ENCODE measurements at places on chromosomes 12 and 14.

DNA sequence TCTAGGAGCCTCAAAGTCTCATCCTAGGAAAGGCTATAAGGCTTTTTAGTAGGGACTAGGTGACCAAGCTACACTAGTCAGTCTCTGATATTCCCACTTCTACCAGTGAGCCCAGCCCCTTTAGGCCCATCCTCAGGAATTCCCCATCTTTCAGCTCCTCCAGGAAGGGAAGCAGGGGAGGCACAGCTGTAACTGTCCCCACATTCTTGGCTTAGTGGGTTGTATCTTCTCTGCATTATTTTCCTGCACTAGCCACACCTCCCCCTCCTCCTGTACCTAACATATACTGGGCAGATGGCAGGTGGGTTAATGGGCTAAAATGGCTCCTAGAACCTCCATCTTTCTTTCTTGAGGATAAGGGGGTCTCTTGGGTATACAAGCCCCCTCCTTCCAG lies 424 bp upstream of the CYP27B1 start:
- DNase-seq: no peak

GRCh38 chr14:73393375-73393774 lies 65.0 kb downstream of the NUMB start:
- no peak for DNase-seq

DNA sequence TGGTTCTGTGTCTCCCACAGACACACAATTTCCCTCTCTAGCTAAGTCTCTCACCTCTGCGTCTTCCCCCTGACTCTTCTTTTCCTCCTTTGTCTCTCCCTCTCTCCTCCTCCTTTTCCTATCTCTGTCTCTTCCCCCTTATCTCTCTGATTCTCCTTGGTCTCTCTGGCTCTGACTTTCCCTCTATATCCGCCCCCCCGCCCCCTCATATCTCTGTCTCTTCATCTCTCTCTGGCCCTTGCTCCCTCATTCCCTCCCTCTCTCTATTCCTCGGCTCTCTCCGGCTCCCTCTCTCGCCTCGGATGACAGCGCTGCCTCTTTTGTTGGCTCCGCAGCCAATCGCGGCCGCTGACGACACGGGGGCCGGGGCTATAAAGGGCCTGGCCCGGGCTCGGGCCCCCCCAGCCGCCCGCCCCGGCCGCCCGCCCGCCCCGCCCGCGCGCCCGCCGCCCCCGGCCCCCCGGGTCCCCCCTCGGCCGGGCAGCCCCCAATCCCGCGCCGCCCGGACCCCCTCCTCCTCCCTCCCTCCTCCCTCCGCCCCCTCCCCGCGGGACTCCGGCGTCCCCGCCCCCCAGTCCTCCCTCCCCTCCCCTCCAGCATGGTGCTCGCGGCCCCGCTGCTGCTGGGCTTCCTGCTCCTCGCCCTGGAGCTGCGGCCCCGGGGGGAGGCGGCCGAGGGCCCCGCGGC lies at the start of gene GDF11:
Gene GDF11, plus strand, starts transcription at position 404 of the 687 bp plus-strand sequence. Its CDS starts 195 bp downstream, at position 599.
- peak; percentile 64 for DNase-seq

- no peak for DNase-seq
These were observed 248.6 kb downstream of the ZFP36L1 start for GRCh38 chr14:68544081-68544892.

- DNase-seq: no peak
These were observed 126.9 kb downstream of the KITLG start for GRCh38 chr12:88453323-88453722.

- no peak for DNase-seq
These were observed 150.2 kb downstream of the CCDC91 start for GRCh38 chr12:28340261-28341045.

DNA sequence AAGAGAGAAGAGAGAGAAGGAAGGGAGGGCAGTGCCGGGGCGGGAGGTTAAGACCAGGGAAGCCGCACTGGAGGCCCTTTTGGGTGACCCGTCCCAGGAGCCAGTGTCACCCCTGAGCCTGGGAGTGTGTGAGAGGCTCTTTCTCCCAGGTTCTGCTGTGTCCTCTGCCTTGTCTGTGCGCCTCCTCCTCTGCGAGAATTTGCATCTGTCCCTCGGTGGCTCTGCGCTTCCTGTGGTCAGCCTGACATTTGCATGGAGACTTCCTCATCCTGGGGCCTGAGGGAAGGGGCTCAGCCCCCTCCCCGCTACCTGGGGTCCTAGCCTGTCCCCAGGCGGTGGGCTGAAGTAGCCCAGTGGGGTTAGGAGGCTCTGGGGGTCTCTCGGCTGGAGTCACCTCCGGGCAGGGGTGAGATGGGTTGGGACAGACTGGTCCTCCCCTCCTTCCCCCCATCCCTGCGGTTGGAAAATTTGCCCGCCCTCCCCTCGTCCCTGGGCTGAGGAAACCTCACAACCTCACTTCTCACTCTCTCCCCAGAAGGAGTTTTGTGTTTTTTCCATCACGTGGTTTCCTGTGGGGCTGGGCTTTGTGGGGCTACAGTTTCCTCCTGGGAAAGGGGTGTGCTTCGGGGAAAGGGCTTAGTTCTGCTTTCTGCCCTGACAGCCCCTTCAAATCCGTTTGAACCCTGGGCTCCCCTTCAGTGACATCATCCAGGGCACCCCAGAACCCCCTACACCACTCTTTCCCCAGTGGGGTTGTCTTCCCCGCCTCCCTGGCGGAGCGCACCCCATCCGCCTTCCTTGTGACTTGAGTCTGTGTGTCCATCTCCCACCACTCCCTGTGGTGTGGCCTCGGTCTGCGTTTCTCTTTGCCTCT lies 2.5 kb downstream of the PTPN6 start:
- no peak for DNase-seq

- peak; percentile 11 for DNase-seq
These were observed 58.5 kb upstream of the TMPO start for GRCh38 chr12:98456576-98457573.

GRCh38 chr14:99677231-99678140 lies 6.6 kb upstream of the CYP46A1 start:
- no peak for DNase-seq

DNA sequence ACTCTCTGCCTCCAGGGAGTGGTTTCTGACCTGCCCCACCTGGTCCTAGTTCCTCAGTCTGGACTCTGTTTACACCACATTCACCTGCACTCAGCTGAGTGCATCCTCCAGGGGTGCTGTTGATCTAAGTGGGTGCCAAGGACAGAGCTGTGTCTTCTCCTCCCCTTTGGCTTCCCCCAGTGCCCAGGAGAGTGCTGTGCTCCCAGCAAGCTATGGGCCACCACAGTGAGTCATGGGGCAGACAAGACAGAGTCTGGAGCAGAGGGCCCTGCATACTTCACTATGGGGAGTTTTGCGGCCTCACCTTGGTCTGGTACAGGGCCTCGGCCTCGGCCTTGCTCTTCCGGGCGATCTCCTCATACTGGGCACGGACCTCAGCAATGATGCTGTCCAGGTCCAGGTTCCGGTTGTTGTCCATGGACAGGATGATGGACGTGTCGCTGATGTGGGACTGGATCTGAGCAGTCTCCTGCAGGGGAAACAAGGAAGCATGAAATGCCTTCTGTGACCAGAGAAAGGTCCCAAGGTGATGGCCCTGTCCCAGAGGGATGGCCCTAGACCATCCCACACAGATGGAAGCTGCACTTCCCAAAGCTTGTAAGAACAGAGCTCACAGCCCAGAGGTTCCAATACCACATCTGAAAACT lies 4.9 kb downstream of the KRT73 start:
- DNase-seq: no peak

- DNase-seq: no peak
These were observed 57.9 kb downstream of the FUT8 start for GRCh38 chr14:65470404-65470880.

DNA sequence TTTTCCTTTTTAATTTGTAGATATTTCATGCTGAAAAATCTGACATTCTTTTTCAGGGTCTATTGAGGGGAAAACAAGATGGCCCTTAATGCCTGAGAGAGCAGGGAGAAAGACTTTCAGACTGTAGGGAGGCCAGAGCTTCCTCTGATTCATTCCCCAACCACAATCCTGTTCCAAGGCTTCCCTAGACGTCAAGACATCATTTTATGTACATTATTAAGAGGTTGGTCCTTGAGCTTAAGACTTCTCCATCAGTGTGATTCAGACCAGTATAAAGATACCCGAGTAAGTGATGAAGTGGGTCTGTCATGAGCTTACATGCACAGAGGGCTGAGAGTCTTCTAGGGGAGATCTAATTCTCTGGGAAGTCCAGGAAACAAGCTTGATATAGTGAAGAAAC lies 57.3 kb downstream of the AVPR1A start:
- no peak for DNase-seq

DNA sequence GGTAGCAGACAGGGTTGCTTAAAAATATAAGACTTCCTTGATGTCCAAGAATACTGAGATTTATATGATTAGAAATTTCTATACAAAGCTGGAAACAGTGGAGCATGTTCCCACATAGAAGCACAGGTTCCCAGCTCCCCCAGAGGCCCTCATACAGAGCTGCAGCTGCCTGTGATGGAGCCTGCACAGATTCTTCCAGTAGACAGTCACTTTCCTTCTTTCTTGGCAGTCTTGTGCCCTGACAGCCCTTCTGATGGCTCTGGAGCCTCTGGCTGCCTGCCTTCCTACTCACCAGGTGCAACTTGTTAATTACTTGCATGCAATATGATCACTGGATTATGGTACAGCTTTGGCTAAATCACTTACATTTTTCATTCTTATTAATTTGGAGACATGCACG lies 44.4 kb downstream of the BICD1 start:
- no peak for DNase-seq

- no peak for DNase-seq
These were observed 266.4 kb downstream of the LRFN5 start for GRCh38 chr14:41872931-41873685.

GRCh38 chr12:105775343-105775742 lies 363.4 kb downstream of the NUAK1 start:
- DNase-seq: no peak

- no peak for DNase-seq
These were observed 170.7 kb upstream of the CDKN3 start for GRCh38 chr14:54226103-54226502.

DNA sequence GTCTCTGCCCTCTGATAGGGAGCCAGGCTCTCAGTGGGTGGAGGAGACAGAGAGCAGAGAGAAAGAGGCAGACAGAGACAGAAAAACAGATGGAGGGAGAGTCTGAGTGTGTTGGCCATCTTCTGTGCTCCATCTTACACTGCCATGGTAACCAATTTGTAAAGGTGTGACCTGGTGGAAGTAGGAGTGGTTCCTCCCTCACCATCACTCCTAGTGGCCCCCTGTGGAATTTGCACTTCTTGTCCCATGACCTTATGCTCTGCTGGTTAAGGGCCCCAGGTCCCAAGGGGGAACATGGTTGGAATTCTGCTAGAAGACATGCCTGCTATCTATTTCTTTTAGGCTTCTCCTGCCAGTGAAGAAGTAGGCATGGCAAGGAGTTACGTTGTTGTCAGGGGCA lies 376.7 kb upstream of the CCDC196 start:
- no peak for DNase-seq

GRCh38 chr12:77031745-77032144 lies 33.6 kb downstream of the E2F7 start:
- no peak for DNase-seq

DNA sequence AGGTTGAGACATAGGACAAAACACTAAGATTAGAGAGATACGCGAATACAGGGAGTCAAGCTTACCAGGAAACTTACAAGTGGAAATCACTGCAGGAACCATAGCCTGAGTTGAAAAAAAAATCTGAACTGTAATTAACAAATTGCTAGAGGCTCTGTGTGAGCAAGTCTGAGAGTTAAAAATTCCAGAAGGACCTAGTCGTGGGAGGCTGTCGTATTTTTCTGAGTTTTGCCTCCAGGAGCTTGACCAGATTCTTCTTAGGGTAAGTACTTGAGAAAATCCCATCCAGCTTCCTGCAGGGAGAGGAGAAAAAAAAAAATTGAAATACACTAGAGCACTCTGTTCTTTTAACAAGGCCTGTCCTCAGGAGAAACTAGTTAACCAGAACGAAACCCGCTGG lies 22.7 kb downstream of the DIO2 start:
- DNase-seq: no peak

GRCh38 chr12:93325855-93326254 lies 51.9 kb upstream of the NUDT4 start:
- DNase-seq: no peak

DNA sequence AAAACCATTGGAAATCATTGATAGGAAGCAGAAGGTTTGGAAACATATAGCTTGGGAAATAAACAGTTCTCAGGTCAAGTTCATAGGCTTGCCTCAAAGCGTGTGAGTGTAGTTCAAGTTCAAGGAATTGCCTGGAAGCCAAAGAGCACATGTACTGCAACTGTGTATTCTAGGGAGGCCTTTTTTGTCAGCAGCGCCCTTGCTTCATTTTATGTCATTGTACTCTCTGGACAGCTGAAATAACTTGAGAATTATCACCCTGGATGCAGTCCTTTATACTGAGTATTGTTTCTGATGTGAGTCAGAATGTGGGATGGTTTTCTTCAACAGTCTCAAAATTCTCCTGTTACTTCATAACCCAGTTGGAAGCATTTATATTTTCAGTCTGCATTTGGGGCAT lies 16.0 kb upstream of the EVL start:
- no peak for DNase-seq

- DNase-seq: no peak
These were observed 50.8 kb downstream of the CATSPERB start for GRCh38 chr14:91681118-91681517.

DNA sequence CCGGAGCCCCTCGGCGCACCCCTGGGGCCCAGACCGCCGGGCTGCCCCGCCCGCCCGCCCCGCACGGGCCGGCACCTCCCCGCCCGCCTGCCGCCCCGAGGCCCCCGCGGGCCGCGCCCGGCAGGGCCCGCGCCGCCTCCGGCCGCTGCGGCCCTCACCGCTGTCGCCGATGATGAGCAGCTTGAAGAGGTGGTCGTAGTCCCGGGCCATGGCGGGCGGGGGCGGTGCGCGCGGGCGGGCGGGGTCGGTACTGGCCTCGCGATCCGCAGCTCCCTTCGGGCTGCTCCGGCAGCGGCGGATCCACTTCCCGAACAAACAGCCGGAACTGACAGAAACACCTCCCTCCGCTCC lies at the start of gene RAB35:
Gene RAB35, minus strand, starts transcription at position 313 of the 351 bp plus-strand sequence. Its CDS starts 103 bp downstream, at position 210.
- no peak for DNase-seq

DNA sequence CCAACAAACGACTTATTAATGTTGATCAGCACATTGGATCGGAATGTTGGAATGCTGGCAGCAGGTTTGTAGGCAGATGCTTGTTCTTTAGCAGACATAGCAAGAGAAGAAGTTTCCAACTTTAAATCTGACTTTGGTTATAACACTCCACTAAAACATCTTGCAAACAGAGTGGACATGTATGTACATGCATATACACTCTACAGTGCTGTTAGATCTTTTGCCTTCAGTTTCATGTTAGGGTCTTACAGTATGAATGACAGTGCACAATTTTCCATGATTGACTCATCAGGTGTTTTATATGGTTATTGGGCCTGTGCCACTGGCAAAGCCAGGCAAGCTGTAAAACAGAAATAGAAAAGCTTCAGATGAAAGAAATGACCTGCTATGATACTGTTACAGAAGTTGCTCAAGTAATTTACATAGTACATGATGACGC lies 14.3 kb upstream of the DHRS7 start:
- DNase-seq: no peak

All from SW480 (cell line).